ENCODE measurements at places on chromosomes 4 and X.

DNA sequence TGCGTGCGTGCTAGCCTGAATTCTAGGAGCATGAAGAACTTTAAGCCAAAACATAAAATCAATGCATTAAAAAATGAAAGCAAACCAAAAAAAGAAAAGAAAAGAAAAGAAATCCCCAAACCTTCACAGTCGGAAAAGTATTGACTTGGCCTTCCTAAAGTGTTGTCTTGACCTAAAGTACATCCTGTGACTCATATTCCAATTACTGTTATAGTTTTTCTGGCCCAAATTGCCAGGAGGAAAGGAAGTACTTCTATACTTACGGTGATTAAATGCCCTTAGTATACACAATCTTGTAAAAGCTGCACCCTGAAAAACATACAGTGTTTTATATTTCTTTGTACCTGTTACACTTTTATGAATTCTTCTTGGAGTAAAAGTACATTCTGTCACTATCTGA is 512.8 kb downstream of the ANKRD50 start:
- no peak for DNase-seq

DNA sequence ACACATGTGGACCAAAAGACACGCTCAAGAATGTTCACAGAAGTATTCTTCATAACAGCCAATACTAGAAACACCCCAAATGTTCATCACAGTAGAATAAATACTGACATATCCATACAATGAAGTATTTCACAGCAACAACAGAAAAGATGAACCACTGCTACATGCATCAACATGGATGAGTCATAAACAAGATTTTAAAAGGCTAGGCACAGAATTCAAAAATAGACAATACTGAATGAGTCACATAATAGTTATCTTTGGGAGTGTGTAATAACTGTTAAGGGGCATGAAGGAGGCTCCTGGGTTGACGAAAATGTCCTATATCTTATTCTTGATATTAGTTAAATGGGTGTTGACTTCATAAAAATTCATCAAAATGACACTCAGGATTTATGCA is 43.5 kb downstream of the CLOCK start:
- DNase-seq = no peak

DNA sequence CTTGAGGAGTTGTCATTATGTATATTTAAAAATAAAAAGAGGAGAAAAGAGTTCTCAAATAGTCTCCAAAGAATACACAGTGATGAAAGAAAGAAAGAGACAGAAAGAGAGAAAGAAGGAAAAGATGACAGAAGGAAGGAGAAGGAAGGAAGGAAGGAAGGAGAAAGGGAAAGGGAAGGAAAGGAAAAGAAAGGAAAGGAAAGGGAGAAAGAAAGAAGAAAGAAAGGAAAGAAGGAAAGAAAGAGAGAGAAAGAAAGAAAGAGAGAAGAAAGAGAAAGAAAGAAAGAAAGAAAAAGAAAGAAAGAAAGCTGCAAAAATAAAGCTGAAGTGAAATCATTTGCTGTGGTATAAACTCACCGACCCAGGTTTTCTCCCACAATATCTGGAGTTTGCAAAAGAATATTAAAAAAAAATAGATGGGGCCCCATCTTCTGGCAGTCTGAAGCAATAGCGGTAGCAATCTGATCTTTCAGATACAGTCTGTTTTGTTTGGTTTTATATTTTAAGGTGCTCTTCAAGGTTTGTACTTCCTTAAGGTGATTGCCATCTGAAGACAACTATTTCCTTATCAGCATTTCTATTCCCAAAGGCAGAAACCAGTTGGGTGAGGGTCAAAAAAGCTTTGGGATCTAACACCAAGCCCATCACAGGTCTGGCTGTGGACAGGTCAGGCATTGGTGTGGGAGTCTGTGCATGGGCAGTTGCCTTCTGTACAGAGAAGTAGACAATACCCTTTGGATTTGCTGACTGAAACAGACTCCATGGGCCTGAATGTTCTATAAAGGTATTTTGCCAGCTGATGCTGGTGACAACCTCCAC is 160.4 kb downstream of the CPEB2 start:
- DNase-seq = no peak

DNA sequence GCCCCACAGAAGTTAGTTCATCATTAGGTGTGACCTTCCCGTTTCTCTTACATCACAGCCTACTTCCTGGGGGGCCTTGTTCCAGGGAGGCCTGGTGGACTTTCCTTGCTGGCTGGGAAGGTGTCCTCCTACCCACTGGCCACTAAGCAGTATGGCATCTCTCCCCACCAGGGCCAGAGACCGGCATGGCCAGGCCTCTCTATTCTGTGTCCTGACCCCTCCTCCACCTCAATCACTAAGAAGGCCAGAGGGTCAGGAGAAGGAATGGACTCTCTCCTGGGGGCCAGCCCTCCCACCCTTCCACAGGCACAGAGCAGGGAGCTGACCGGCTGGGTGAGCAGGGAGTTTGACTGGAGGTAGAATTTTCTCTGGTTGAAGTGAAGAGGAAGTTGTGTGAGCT is 81.9 kb downstream of the PJA1 start:
- DNase-seq = no peak

DNA sequence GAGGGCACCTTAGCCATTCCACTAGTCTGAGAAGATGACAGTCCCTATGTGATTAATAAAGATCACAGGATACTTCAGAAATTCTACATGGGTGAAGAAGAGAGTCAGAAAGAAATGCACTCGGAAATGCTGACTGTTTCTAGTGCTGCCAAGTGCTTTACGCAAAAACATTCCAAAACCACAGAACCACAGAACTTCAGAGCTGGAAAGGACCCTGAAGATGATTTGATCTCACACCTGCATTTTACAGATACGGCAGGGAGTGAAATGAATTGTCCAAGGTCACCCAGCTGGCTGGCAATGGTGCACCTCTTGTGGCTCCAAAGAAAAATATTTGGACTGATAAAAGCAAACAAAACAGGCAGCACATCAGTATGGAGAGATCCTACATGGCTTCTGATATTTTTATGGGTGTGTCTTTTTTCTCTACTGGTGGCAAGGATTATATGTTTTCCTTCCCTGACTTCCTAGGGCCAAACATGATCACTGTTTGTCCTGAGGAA is 115.9 kb downstream of the MAML3 start:
- DNase-seq = no peak

GRCh38 chr4:182014164-182014563 is 229.0 kb upstream of the TENM3 start:
- no peak for DNase-seq

GRCh38 chr4:142718981-142719380 is 127.1 kb downstream of the INPP4B start:
- no peak for DNase-seq

GRCh38 chr4:184937030-184937710 is 81.1 kb upstream of the HELT start:
- no peak for DNase-seq

Measured in stimulated activated CD8-positive, alpha-beta memory T cell treated with anti-CD3 and anti-CD28 coated beads, Interleukin-7, amount 100 ng/mL, for 1 hour (primary cell).